ENCODE measurements at places on chromosomes 2 and 18. TPM values are rescaled to one million over a fixed set of nuclear protein-coding genes. Genes with fewer than 3 reads are reported as not detected.

DNA sequence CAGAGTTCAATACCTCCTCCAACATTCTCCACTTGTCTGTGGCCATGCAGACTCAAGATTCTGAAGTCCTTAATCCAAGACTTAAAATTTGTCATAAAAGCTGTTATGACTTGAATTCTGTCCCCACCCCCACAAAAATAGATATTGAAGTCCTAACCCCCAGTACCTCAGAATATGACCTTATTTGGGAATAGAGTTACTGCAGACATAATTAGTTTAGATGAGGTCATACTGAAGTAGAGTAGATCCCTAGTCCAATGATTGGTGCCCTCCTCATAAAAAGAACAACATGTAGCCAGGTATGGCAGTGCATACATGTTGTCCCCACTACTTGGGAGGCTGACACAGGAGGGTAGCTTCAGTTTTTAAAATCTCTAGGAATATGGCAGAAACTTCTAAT, 9.2 kb downstream of the TPGS2 start:
- no peak for DNase-seq

GRCh38 chr2:112187046-112187715, 49.0 kb downstream of the FBLN7 start:
- no peak for DNase-seq

DNA sequence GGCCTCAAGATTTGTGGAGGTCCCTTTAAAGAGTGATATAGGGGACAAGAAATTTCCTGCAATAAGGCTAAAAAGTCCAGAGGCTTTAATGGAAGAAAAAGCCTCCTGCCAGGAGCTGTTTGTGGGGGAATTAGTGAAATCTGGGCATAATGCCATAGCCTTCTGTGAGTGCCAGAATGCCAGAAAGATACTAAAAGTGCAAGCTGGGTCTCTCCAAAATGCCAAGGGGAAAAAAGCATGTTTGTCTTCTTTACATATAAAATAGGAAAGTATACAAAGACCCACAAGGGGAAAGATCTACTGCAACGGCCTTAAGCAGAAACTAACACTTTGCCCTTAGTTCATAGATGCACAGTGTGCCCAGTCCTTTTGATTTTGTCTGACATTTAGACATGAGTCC, 647.7 kb upstream of the ZNF804A start:
- no peak for DNase-seq

TPO gene
- 4.3 TPM for total RNA-seq

TPGS2 gene
- 40.3 TPM for total RNA-seq

RNF125 gene
- total RNA-seq = 8.5 TPM
